ENCODE measurements at places on chromosomes 2 and 18. TPM values are rescaled to one million over a fixed set of nuclear protein-coding genes. Genes with fewer than 3 reads are reported as not detected.

KCNIP3 gene
- 2.2 TPM for total RNA-seq

CRYGD gene
- not detected for total RNA-seq

KIAA2012 gene
- total RNA-seq, result not detected

IL1A gene
- total RNA-seq, result 4.5 TPM

PSTPIP2 gene
- total RNA-seq, result 8.9 TPM

PTPRN gene
- 0.47 TPM for total RNA-seq

IL18R1 gene
- 5.3 TPM for total RNA-seq

SP5 gene
- total RNA-seq, result not detected

INHA gene
- not detected for total RNA-seq

- DNase-seq, result no peak
Measured at GRCh38 chr2:7665880-7666279, 748.7 kb downstream of the RNF144A start.

GRCh38 chr2:140662504-140662903 lies 1468.3 kb downstream of the LRP1B start:
- no peak for DNase-seq

- no peak for DNase-seq
Measured at GRCh38 chr18:7102131-7102530, 15.5 kb downstream of the LAMA1 start.

DNA sequence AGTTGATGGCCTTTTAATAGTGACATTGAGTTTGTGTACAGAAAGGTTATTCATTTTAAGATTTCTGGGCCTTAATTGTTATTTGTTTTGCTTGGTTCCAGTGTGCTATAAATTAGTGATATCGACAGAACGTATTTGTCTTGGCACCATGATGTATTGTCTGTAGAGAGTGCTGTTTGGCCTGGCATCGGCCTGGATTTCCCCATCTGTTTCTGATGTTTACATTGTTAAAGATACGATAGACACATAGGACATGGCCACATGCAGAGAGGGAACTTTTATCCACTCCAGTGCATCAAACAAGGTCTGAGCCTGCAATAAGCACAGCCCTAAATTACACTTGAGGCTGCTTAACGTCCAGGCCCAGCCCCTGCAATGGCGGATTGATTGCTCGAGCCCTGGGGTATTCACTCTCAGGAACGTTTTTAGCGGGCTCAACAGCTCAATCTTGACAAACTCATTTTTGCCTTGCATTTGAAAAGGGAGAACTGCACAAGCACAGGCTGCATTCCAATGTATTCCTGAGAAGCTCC lies 144.7 kb downstream of the SLC4A3 start:
- no peak for DNase-seq

DNA sequence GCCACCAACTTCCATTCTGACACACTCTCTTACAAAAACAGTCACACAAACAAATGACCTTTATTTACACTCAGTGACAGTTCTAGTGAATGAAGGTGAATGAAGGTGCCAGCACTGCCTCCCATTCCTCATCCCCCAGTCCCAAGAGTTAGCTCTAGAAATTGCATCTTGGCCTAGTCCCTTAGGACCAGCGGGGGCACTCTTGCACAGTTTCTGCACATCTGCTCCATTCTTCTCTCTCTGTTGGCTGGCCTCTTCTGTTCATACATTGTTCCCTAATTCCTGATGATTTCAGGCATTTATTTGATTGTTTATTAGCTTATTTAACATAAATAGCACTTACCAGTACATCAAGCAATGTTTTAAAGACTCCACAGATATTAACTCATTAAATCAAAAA lies 30.9 kb downstream of the GAREM1 start:
- no peak for DNase-seq

DNA sequence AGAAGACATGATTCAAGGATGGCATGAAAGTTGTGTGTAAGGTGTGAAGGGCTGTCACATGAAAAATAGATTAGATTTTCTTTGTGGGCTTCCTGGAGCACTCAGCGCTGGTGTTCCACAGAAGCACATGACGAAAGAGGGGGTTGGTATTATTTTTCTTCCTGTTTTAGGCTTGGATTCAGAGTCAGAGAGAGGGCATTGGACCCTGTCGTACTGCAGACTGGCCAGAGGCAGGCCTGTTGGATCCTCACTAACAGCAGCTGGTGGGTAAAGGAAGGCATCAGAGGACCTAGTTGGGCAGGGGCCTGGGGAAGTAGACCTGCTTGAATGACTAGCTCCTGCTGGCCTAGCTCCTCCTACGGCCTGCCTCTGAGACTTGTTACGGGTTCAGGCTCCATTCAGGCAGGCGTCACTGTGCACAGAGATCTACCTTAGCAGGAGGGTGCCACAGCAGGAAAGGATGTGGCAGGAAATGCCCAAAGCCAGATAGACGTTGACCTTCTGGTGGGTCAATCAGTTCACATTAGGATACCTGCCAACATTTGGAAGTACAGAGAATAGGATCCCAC lies 13.1 kb downstream of the CTLA4 start:
- no peak for DNase-seq

- no peak for DNase-seq
Measured at GRCh38 chr2:134234535-134234934, 19.3 kb upstream of the MGAT5 start.

DNA sequence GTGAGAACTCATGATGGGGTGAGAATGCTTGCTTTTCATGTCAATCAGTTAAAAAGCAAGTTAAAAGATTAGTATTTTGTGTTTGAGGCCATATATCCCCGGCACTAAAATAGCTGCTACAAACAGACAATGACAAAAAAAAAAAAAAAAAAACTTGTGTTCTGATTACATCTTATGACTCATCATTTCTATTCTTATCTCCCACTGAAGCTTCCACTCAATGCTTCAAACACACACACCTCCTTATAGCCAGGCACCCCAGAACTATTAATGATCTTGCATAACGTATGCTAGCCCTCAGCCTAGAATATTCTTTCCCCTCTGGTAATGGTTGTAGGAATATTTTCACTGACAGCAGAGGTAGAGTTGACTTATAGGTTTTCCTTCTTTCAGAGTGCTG lies 778.3 kb downstream of the TRIB2 start:
- no peak for DNase-seq

- no peak for DNase-seq
Measured at GRCh38 chr2:129559101-129559500, 420.4 kb upstream of the RAB6C start.

GRCh38 chr2:55425431-55425831 lies 5.8 kb upstream of the CCDC88A start:
- no peak for DNase-seq

DNA sequence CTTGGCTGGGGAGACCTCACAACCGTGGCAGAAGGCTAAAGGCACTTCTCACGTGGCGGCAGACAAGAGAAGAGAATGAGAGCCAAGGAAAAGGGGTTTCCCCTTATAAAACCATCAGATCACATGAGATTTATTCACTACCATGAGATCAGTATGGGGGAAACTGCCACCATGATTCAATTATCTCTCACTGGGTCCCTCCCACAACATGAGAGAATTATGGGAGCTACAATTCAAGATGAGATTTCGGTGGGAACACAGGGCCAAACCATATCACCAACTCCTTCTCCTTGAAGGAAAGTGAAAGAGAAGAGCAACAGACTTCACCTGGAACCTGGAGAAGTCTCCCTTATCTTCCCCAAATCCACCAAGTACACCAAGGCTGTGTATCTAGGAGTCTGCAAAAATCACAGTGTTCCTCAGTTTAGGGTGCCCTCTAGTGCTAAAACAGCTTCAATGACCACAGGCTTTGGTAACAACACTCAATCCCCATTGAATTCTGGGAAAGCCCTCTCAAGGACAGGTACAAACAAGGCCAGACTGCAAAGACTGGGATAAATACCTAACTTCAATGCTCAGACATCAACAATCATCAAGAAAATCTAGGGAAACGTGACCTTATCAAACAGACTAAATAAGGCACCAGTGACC lies 148.8 kb upstream of the SRD5A2 start:
- no peak for DNase-seq

GRCh38 chr18:27181726-27182125 lies 3.4 kb downstream of the CHST9 start:
- DNase-seq, result no peak

DNA sequence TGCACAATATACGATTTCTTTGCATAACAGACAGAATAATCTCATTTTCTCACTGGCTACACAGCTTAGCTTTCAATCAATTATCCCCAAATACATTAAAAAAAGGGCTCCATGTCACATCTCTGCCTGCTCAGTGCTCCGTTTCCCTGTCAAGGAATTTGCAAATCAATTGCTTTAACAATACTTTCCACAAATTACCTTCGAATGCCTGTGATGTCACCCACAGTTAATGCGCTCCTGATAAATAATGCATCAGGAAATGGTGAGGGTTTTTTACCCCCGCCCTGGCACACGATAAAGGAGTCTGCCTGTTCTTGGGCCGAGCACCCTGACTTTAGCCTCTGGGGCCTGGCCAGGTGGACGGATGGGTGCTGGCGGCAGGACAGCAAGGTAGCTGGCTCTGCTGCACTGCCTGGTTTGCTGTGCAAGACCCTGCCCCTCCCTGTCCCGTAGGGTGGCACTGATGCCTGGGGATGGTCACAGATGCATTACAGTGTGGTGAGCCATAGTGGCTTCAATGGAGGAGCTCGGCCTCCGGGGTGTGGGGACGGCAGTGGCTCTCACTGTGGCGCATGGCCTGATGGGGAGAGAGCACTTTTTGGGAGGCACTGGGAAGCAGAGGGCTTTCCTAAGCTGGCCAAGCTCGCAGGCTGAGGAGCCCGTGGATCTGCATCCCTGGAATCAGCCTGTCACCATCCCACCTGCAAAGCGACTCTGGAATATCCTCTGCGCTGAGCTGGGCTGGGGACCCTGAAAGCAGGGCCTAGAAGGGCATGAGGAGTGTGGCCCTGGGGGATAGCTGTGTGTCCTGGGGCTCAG lies 88.3 kb upstream of the HS6ST1 start:
- no peak for DNase-seq

DNA sequence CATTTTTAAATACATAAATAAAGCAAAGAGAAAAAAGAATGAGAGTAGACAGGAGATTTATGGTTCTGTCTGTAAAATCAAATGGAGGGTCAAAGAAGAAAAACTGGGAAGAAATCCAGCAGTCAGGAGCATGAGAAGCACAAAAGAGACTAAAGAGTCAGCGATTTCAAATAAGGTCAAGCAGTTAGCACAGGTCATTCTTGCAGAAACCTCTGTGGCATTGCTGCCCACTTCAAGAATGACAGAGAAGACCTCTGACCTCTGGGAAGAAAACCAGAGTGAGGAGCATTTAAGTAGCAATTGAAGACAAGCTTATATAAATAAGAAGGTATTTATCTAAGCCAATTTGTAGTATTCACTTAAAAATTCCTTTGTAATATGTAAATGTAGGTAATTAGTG lies 172.0 kb upstream of the SPOPL start:
- DNase-seq, result no peak

DNA sequence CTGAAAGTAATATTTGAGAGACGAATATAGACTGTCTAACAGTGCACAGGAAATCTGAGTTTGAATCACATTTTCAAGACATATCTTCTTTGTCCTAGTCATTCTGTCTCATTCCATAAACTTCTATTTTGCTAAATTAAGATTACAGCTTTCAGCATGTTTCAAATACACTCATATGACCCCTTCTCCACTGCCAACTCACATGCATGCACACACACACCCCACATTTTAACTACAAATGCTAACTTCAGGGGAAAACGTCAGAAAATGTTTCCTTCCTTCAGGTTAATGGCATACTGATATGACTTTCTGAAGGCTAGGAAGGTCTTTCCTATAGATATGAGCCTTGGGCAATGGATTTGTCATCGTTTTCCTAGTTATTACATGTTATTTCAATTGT lies 373.7 kb downstream of the RBM43 start:
- no peak for DNase-seq

DNA sequence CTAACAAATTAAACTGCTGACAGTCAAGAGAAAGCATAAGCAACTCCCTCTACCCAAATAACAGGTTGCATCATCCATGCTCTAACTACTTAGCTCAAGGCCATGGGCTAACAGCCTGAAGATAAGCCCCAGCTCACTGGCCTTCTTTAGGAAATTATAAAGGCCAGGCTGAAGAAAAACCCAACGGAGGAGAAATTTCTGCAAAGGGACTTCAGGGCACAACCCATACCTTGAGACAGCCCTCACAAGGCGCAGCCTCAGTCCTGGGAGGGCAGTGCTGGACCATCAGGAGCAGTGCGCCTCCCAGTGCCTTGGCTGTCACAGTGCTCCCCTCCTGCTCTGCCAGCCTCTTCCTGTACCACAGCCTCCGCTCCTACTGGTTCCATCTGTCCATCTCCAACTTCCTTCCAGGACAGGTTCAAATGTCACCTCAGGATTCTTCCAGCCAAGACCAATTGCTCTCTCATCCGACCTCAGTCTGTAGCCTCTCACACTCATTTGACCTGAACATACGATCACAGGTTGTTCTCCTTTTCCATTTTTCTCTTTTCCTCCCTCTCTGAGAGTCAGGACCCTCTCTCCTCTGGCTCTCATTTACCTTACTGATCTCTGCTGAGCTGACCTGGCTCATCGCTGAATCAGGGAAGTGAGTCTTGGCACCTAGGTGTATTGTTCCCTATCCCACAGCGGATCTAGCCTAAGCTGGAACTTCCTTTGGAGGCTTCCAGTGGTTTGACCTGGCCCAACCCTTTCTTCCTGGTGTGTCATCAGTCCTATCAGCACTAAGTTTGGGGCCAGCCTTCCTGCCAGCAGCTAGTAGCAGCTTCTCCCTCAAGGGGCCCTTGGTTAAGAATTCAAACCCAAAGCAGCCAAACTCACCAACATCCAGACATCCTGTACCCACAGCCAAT lies 1.9 kb downstream of the MCFD2 start:
- no peak for DNase-seq

DNA sequence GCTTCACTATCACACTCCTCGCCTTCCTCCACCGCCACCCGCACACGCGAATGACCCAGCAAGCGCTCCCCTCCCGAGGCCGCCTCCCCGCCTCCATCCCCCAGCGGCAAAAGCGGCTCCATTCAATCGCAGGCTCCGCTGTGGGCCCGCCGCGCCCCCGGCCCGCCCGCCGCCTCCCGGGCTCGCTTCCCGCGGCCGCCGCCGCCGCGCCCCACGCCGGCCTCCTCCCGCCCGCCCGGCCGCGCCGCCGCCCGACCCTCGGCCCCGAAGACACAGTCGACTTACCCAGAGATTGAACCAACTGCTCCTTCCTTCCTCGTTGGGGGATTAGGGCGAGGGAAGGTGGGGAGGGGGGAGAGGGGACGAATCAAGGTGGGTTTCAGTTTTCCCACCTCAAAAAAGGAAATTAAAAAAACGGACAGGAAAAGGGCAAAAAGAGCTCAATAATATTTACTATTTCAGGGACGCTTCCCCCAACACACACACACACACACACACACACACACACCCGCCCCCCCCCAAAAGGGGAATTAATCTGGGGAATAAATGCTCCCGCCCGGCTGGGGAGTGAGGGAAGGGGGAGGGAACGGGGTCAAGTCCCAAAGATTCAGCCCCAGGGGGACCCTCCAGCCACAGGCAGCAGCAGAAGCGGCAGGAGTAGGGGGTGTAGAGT lies 743 bp downstream of the XPO1 start:
- no peak for DNase-seq

DNA sequence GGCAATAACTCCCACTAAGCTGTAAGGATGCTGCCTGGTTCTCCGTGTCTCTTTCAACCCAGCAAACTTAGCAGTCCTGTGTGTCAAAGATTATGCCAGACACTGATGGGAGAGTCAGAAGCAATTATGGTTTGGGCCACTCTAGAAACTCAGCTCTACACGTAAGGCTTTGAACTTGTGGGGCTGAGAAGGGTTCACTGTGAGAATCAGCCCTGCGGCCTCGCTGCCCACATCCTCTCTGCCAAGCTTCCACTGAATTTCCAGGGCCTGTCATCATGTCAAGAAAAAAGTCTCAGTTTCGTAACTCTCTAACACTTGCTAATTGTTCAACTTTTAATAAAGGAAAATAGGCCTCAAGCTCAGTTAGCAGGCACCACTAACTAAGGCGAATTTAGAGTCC lies 308.8 kb upstream of the LYPD1 start:
- DNase-seq, result no peak

- DNase-seq, result no peak
Measured at GRCh38 chr2:44679990-44680389, 261.5 kb upstream of the SIX3 start.
